ENCODE measurements at places on chromosomes 7 and 10.

- no peak for DNase-seq
Observed at GRCh38 chr7:100433592-100434296, 2.6 kb downstream of the PPP1R35 start.

GRCh38 chr10:652233-652632 is 37.2 kb downstream of the DIP2C start:
- DNase-seq, result no peak

DNA sequence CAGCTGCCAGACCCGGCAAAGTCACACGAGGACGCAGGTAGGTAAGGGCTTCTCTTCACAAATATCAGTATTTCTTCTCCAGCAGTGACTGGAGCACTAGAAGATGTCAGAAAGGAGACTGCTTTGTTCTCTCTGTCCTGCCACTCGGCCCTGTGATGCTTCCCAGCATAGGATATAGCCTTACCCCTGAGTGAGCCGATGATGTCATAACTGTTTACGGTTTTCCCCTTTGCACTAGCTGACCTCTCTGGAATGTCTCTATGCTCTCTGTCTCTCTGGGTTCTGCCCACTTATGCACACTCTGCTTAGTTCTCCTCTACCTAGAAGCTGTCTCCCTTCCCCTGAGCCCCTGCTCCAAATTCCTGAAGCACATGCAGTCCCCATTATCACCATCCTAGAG is 167.5 kb upstream of the PODXL start:
- no peak for DNase-seq

GRCh38 chr7:151741585-151741984 is 135.3 kb downstream of the PRKAG2 start:
- no peak for DNase-seq

- DNase-seq, result no peak
Observed at GRCh38 chr7:69864274-69864673, 266.0 kb downstream of the AUTS2 start.
